ENCODE measurements at places on chromosomes 6 and 20.

GRCh38 chr6:156897907-156898531 lies 120.8 kb downstream of the ARID1B start:
- DNase-seq = no peak

DNA sequence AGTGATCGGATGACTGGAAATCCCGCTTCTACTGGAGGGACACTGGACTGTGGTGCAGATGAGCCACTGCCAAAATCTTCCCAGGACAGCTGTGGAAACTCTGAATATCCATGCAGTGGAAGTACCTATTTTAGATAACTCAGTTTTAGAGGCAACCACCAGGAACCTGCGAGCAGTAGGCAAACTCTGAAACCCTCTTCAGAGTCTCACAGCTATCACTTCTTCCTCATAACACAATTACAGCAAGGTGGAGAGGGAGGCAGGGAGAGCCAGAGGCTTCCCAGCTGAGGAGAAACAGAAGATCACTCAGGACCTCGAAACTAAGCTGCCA lies 322.8 kb upstream of the NT5E start:
- no peak for DNase-seq

DNA sequence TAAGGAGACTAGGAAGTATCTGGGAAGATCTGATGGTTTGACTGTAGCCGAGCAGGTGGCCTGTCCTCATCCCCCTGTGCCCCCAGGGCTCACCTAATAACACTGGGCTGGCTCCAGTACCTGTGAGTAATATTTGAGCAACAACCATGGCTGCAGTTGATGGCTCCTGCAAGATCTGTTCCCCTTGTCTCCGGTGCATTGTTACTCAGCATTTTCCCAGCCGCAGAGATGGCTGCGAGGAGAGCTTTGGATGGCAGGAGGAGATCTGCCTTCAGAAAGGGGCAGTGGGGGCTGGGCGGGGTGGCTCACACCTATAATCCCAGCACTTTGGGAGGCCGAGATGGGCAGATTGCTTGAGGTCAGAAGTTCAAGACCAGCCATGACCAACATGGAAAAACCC lies 39.3 kb downstream of the PTK7 start:
- DNase-seq = peak; percentile 91

DNA sequence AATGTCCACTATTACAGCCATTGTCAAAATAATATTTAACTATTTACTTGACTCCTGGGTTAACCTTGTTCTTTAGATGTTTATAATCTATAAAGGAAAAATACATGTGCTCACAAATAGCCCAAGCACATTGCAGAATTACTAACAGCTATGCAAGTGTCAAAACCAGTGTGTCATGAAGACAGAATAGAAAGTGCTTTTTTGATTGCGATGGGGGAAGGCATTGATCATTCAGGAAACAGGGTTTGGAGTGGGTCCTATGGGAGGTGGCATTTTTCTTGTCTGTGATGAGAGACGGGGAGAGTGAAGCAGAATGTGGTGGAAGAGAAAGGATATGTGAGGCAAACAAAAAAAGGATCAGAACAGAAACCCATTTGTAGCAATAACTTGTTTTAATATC lies 1.0 kb upstream of the AGPAT4 start:
- peak; percentile 27 for DNase-seq

DNA sequence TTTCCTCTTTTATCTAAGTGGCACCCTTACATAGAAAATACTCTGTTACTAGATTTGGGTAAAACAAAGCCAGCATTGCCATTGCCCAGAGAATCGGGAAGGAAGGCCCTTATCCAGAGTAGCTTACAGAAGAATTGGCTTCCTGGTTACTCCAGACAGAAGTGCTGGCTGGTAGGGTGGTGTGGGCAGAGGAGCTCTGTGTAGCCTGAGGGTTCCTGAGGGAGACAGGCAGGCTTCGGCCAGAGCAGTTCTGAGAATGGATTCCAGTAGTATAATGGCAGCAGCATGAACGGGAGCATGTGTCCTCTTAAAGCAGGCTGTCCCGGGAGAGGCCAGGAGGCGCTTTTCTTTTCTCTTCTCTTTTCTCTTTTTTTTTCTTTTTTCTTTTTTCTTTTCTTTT lies 11.9 kb downstream of the CUL9 start:
- no peak for DNase-seq

GRCh38 chr20:35788796-35789195 lies 17.0 kb downstream of the PHF20 start:
- DNase-seq = no peak

GRCh38 chr6:43817192-43817591 lies 47.2 kb downstream of the VEGFA start:
- DNase-seq = peak; percentile 50
